ENCODE measurements at places on chromosomes 2 and 18. TPM values are rescaled to one million over a fixed set of nuclear protein-coding genes. Genes with fewer than 3 reads are reported as not detected.

The SERPINB4 gene
- not detected for total RNA-seq

The NYAP2 gene
- total RNA-seq: not detected

The NCKAP1 gene
- 167 TPM for total RNA-seq

The CD28 gene
- total RNA-seq: under 0.01 TPM

The KCNS3 gene
- total RNA-seq: 1.0 TPM

The FSIP2 gene
- 0.15 TPM for total RNA-seq

The UGT1A5 gene
- total RNA-seq: not detected

The ALPP gene
- under 0.01 TPM for total RNA-seq

Measured in smooth muscle cell of trachea (primary cell).